Vagina (tissue), 2 donors: ENCODE measurements at places on chromosomes 3 and 15. TPM values are rescaled to one million over a fixed set of nuclear protein-coding genes. Genes with fewer than 3 reads are reported as not detected.

GRCh38 chr3:44297255-44297654 is 41.3 kb upstream of the TCAIM start:
- no peak overlapping the region for H3K4me3 ChIP-seq
- H3K4me1 ChIP-seq = no peaks in the 10 kb centered on the region
- no peak overlapping the region for H3K27ac ChIP-seq
- no peak for DNase-seq

- no peak for DNase-seq
- no peaks in the 10 kb centered on the region for H3K27me3 ChIP-seq
- H3K4me3 ChIP-seq = no peak overlapping the region
- H3K4me1 ChIP-seq = no peaks in the 10 kb centered on the region
- no peak overlapping the region for H3K27ac ChIP-seq
Measured at GRCh38 chr3:104951426-104951825, 415.3 kb upstream of the ALCAM start.

The CFAP20DC gene
- total RNA-seq = 5.4 TPM

- H3K4me1 ChIP-seq = no peaks in the 10 kb centered on the region
- no peaks in the 10 kb centered on the region for H3K36me3 ChIP-seq
- H3K27me3 ChIP-seq = no peaks in the 10 kb centered on the region
Measured at GRCh38 chr3:158617982-158618875, 26.1 kb upstream of the GFM1 start.

DNA sequence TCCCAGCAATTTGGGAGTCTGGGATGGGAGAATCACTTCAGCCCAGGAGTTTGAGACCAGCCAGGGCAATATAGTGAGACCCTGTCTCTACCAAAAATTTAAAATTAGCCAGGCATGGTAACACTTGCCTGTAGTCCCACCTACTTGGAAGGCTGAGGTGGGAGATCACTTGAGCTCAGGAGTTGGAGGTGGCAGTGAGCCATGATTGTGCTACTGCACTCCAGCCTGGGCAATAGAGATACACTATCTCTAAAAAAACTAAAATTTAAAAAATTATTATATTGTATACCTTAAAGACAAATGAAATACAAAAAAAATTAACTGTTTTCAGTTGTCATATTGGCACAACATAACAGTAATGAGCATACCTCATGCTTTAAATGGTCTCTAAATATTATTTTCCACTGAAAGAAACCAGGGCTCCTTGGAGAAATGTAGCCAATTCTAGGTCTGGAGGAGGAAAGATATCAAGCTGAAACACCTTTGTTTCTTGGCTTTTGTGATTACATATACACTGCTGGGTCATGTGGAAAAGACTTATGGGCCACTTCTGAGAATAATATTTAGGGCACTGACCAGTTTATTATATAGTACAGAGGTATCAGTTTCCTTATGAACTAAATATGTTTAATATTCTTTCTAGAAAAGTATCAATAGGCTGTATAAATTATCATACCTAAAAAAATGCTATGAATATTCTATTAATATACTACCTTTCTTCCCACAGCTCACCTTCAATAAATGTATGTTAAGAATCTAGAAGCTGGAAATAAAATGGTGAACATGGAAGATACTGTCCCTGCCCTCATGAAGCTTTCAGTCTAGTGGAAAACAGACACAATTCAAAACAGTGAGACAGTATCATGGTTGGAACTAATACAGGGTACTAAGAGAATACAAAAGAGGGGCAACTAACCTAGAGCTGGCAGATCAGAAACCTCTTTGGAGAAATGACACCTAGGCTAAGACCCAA is 119.5 kb downstream of the TMCC1 start:
- H3K27me3 ChIP-seq = no peaks in the 10 kb centered on the region
- DNase-seq = no peak
- H3K4me1 ChIP-seq = no peaks in the 10 kb centered on the region
- no peaks in the 10 kb centered on the region for H3K36me3 ChIP-seq

The SLC4A7 gene
- 61.1 TPM for total RNA-seq

- H3K36me3 ChIP-seq = no peaks in the 10 kb centered on the region
- H3K27ac ChIP-seq = no peak overlapping the region
- no peak for DNase-seq
- H3K27me3 ChIP-seq = no peaks in the 10 kb centered on the region
Measured at GRCh38 chr3:156291272-156292123, 171.1 kb downstream of the KCNAB1 start.

GRCh38 chr3:116093374-116093773 is 351.9 kb downstream of the LSAMP start:
- H3K27ac ChIP-seq = no peak overlapping the region
- no peaks in the 10 kb centered on the region for H3K4me1 ChIP-seq
- DNase-seq = no peak
- no peaks in the 10 kb centered on the region for H3K27me3 ChIP-seq

DNA sequence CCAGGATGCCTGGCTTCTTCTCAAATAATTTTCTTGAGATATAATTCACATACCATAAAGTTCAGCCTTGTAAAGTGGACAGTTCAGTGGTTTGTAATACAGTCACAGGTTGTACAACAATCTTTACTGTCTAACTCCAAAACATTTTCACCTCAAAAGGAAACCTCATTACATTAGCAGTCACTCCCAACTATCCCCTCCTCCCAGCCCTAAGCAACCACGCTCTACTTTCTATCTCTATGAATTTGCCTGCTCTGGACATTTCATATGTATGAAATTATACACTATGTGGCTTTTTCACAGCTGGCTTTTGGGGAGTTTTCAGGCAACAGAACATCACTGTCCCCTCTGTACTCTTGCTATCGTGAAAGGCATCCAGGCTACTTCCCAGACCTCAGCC is 17.5 kb downstream of the TGM5 start:
- no peak for DNase-seq
- no peaks in the 10 kb centered on the region for H3K4me1 ChIP-seq
- H3K36me3 ChIP-seq = no peaks in the 10 kb centered on the region
- H3K27ac ChIP-seq = no peak overlapping the region
- H3K4me3 ChIP-seq = no peak overlapping the region
- no peaks in the 10 kb centered on the region for H3K27me3 ChIP-seq

The ENTPD3 gene
- 3.9 TPM for total RNA-seq

GRCh38 chr3:142035308-142035922 is 113.9 kb downstream of the TFDP2 start:
- no peaks in the 10 kb centered on the region for H3K4me1 ChIP-seq
- no peaks in the 10 kb centered on the region for H3K36me3 ChIP-seq
- no peaks in the 10 kb centered on the region for H3K27me3 ChIP-seq
- H3K27ac ChIP-seq = no peak overlapping the region
- no peak overlapping the region for H3K4me3 ChIP-seq

The SIDT1 gene
- total RNA-seq = 44.0 TPM
